Activated CD4-positive, CD25-positive, alpha-beta regulatory T cell (primary cell): ENCODE measurements at places on chromosomes 2 and 18.

DNA sequence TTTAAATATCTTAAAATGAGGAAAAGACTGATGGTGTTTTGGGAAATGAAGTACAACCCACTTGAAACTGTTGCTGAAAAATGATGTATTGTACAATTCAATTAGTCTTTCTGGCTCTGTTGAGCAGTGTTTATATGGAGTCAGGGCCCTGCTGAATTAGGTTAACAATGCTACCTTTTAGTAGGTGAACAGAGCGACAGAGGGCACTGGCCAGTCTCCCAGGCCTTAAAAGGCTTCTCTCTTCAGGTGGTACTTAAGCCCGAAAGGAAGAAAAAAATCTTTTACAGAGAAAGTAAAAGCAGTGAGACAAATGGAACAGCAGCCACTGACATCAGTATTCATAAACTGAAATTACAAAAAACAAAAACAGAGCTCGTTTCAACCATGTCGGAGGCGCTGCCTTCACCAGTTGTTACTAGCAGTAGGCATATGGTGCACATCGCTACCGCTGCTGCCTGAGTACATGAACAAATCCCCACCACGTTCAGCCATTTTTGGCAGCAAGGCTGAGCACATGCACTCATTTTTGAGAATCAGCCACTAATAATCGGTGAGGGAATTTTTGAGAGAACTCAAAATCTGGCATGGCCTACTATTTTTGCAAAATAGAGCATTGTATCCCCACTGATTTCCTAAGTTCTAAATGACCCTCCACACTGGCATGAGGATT, 91.8 kb downstream of the PLEKHM3 start:
- no peak for DNase-seq

DNA sequence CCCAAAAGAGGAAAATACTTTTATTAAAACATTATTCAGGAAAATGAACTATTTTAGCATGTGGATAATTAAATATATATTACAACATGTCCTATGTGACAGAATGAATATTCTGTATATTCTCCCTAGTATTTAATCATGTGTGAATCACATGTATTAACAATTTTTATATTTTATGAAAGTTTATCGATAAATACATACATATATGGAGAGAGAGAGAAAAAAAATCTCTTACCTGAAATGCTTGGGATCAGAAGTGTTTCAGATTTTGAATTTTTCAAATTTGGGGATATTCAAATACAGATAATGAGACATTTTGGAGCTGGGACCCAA, 228.6 kb upstream of the RBBP8 start:
- DNase-seq, result no peak

DNA sequence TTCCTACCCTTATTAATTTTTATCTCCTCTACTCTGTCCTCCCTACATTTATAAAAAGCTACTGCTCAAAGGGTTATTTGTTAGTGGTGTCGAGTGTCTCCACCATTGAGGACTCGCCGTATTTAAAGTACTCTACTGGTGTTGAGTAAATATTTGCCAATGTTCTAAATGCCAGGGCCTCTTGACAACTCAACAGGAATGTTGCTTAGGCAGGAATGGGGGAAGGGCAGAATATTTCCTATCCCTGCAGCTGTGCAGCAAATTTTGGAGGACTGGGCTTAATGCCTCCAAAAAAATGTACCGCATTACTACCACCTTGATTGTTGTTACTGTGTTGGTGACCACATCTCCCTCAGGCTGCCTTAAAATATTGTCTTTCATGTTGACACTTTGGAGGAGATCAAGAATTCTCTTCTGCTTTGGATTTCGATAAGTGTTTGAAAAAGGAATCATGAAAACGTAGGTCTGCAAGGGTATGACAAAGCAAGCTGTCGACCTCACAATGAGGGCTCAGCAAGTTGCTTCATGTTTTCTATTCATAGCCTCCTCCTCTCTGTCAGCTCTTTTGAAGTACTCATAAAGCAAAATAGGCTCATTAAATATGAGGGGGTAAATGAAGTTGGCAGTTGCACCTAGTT, 84.3 kb downstream of the EFEMP1 start:
- DNase-seq, result no peak

DNA sequence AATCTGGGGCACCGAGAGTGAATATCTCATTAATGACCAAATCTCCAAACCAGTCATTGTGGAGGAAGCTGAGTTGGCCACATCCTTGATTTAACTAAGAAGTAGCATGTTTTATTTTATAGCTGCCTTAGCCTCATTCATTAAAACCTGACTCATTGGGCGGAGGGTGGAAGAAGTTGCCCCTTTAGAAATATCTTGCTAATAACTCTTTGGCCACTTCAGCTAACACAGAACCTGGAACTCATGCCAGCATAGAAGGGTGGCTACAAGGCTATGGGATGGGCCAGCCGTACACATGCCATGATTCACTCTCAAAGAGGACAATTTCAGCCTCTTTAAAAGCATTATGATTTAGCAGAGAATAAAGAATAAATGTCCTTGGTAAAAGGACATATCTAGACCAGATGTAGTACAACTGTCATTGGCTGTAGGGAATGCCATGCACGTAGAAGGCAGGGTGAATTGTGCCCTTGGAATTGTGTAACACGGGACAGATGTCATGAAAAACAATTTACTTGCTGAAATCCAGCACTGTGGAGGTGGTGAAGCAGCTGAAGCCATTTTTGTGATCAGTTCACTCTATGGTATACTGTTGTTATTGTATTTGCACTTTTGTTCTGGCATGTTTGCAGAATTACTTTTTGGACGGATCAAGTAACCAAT, 330.0 kb downstream of the PLCL1 start:
- no peak for DNase-seq

GRCh38 chr2:98478088-98478551, 33.5 kb downstream of the INPP4A start:
- no peak for DNase-seq

- no peak for DNase-seq
Observed at GRCh38 chr2:223954401-223954800, 2.9 kb upstream of the MRPL44 start.

DNA sequence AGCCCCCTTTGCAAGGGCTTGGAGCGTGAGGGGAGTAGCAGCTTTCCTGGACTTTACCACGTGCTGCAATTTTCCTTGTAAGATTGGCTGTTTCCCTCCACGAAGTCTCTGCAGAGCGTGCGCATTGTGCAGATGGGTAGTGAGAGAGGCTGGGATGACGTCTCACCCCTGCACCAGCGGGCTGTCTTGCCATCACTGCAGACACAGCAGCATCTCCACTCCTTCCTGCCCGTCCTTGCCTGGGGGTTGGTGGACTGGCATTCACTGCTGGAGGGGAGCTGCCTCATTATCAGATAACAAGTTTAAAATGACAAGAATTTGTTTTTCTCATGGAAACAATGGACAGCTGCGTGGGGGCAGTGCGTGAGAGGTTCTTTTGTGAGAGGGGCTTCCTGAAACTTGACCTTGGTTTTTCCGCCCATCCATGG, 45.3 kb upstream of the HS6ST1 start:
- DNase-seq, result no peak

GRCh38 chr18:40355726-40356125, 1599.3 kb upstream of the PIK3C3 start:
- no peak for DNase-seq

- DNase-seq, result no peak
Observed at GRCh38 chr2:101921319-101921952, 70.3 kb upstream of the IL1R2 start.

DNA sequence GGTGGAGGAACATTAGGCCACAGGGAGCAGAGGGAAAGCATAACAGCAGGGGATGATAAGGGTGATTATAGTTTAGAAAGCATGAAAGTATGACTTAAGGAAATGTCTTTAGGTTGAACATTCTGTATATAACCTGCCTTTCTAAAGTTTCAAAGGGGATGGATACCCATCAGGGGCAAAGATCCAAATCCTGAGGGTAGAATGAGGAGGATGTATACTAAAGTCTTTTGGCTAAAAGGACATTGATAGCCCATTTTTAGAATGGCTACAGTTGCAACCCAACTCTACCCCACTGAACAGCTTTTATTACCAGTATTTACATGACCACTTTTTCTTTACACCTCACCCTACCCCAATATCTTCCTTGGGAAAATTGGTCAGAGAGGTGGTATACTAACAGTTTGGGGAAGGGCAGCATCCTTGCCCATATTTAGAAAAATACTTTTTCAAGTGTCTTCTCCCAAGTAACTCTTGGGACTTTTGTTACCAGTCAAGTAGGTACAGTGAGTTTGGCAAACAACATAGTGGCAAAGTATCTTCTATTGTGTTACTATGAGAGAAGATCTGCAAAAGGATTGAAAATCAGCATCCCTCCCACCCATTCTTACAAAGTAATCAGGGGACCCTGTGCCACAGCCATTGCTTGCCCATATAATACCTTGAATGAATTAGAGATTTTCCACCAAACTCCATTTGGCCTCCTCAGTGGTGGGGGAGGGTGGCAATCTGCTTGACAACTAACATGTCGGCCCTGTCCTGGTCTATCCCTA, 8.3 kb downstream of the MAT2A start:
- no peak for DNase-seq

GRCh38 chr2:239381709-239382134, 19.1 kb downstream of the HDAC4 start:
- no peak for DNase-seq

DNA sequence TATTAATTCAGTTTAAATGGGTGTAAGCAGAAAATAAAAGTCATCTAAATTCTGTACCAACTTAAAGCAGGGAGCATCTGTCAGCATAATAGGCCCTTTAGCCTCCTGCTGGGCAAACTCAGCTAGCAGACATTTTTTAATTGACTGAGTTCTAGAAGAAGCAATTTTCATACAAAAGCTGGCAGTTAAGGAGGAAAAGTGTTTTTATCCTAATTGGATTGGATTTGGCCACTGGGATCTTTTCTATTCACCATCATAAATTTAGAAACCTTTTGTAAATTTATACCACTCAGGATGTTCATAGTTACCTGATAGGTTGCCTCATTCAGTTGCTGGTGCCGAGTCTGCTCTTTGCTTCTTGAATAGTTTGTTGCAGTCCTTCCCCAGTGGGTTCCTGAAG, 262.7 kb upstream of the FSIP2 start:
- DNase-seq, result no peak

DNA sequence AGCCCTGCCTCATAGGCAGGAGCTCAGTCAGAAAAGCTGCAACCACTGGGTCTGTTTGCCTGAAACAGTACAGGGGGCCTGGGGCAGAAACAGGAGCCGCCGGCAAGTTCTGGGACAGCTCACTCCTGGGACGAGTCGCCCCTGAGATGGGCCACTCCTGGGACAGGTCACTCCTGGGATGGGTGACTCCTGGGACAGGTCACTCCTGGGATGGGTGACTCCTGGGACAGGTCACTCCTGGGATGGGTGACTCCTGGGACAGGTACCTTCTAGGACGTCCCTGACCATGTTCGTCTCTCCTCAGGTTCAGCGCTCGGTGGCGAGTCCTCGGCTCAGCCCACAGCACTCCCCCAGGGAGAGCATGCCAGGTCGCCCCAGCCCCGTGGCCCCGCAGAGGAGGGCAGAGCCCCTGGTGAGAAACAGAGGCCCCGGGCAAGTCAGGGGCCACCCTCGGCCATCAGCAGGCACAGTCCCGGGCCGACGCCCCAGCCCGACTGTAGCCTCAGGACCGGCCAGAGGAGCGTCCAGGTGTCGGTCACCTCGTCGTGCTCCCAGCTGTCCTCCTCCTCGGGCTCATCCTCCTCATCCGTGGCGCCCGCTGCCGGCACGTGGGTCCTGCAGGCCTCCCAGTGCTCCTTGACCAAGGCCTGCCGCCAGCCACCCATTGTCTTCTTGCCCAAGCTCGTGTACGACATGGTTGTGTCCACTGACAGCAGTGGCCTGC, 51.8 kb downstream of the NTSR2 start:
- DNase-seq, result no peak

GRCh38 chr2:72955228-72956049, 38.1 kb downstream of the EMX1 start:
- no peak for DNase-seq

DNA sequence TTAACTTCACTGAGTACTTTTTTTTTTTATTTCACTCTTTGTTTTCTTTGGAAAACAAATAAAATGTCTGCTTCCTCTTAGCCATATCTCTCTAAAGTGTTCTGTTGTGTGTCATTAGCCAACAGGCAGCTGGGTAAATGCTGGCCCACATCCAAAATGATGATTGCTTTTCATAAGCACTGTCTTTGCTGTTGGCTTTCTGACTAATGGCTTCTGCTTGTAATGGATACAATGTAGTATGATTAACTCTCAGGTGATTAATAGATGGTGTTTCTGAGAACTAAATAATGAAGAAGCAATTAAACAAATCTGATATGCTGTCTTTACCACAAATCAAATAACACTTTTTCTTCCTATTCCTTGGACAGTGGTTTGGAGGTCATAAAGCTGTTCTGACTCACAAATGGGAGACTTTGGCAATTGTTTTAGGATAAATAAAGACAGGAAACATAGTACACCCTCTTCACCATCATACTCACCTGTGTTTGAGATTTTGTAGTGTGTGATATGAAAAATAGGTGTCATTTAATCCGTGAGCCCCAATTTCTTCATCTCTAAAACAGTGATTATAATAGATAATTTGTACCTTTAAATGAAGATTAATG, 888.4 kb downstream of the TSN start:
- DNase-seq, result no peak

DNA sequence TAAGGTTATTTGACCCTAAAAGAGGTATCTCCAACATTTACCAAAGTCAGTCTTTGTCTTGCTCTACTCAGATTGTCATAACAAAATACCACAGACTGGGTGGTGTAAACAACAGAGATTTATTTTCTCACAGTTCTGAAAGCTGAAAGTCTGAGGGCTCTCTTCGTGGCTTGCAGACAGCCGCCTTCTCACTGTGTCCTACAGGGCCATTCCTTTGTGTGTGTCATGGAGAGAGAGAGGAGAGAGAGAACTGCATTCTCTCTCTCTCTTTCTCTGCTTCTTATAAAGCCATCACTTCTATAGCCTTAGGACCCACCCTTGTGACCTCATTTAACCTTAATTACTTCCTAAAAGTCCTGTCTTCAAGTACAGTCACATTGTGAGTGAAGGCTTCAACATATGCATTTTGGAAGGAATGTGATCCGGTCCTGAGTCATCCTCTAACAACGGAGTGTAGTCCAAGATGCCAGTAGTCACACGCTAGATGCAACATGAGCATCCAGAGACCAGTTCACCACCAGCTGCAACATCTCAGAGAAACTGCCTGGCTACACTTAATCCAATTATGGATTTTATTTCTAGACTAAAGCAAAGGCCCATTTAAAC, 130.2 kb downstream of the CD226 start:
- no peak for DNase-seq

- DNase-seq, result no peak
Observed at GRCh38 chr2:158403237-158403636, 53.3 kb downstream of the CCDC148 start.

DNA sequence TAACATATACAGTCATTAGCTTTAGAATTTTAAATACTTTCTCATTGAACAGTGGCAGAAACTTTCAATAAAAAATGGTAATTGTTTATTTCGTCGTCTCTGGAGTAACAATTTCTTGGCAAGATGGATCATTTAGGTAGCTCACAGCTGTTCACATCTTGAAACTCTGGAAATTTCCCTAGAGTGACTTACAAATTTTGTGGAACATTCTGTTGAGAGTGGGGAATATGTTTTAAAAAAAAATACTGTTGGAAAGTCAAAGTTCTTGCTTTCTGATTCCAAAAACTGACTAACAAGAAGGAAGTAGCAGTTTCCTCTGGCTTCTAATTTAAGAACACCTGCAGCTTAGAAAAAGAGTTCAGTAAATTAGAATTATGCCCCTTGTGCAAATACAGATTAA, 11.2 kb upstream of the CALCRL start:
- DNase-seq, result no peak

- DNase-seq, result no peak
Observed at GRCh38 chr2:85998071-85998991, 107.4 kb downstream of the POLR1A start.
